ENCODE measurements at places on chromosomes 5 and 9.

DNA sequence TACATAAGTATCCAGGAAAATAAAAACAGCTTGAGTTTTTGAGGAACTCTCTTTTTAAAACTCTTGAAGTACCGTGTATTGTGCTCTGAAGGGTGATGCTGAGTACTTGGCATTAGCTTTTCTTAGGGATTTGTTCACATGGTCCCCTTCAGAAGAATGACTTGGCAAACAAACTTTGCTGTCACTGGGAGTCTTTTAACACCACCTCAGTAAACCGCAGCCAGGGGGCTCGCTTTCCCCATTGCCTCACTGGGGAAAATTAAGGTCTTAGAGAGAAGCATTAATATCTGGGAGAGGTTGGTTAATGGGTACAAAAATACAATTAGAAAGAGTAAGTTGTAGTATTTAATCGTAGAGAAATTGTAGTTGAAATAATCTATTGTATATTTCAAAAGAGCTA, 105.9 kb upstream of the DAP start:
- DNase-seq: no peak

GRCh38 chr5:133820507-133820906, 147.9 kb downstream of the C5orf15 start:
- no peak for DNase-seq

DNA sequence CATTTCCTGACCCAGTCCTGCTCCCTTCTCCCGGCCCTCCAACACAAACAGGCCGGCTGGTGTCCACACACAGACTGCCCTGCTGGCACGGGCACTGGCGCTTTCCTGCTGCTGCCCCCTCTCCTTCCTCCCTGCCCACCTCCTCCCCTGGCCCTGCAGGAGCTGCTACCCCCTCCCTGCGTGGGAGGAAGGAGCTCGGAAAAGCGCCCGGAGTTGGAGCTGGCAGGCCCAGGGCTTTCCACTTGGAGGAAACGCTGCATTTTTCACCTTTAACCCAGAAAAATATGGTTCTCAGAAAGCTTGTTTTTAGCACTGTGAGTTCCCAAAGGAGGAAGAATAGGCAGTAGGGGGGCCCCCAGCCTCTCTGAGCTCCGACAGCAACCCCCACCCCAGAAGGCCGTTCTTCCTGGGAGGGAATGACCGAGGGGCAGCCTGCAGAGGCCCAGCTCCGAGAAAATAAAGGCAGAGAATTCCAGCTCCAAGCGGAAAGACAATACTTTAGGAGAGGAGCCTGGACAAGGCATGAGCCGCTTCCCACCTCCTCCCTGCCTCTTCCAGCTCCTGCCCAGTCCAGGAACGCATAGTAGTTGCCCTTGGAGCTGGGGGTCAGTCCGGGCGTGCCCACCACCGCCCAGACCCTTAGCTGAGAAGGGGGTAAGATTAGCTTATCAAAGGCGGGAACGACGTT, 88.9 kb downstream of the LIFR start:
- DNase-seq: no peak

DNA sequence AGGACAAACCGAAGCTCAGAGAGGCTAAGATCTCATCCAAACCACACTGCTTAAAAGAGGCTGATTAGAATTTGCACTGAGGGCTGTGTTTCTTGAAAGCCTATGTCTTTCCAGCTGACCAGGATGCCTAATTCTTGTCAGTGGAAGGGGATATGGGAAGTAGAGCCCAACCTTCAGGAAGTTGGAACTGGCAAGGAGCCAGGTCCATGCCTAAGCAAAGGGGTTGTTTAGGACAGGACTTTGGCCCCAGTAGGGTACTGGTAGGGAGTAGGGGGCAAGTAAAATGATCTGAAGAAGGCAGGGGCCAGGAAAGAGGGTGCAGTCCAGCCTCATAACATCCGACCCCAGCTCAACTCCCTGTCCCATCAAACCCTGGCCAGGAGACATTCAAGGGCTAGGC, 130.9 kb downstream of the GAS1 start:
- no peak for DNase-seq

- no peak for DNase-seq
Measured at GRCh38 chr5:132110930-132111329, 37.3 kb downstream of the CSF2 start.

DNA sequence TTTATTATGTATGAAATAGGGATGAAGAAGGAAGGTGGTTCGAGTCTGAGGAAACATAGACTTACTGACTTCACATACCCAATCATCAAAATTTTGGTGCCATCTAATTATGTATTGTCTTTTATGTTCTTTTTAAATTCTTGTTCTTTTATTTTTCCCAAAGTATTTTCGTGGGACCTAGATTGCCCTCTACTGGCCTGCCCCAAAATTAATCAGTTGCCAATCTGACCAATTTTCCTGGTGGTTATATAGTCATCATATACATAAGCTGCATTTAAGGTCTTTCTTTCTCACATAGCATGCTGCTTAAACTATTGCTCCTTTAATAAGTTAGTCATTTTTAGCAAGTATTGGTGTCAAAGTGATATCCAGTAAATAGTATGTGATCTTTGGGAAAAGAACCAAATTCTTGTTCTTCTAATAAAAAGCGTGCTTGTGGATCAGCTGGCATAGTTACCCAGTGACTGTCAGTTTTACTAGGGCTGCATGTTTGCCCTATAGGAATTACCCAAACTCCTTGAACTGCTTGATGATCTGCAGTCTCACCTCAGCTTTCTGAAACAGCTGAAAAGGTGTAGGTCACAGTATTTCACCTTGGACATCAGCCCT, 223.5 kb downstream of the SH3GL2 start:
- DNase-seq: no peak

- no peak for DNase-seq
Measured at GRCh38 chr5:168184103-168184502, 107.3 kb upstream of the WWC1 start.

Data from stimulated activated CD8-positive, alpha-beta memory T cell treated with anti-CD3 and anti-CD28 coated beads, Interleukin-4, amount 100 ng/mL, for 1 hour (primary cell).